Dermis blood vessel endothelial cell (primary cell): ENCODE measurements at places on chromosomes 16 and 17. TPM values are rescaled to one million over a fixed set of nuclear protein-coding genes. Genes with fewer than 3 reads are reported as not detected.

- no peak for DNase-seq
These were observed 423.3 kb upstream of the MAF start for GRCh38 chr16:80023865-80024264.

DNA sequence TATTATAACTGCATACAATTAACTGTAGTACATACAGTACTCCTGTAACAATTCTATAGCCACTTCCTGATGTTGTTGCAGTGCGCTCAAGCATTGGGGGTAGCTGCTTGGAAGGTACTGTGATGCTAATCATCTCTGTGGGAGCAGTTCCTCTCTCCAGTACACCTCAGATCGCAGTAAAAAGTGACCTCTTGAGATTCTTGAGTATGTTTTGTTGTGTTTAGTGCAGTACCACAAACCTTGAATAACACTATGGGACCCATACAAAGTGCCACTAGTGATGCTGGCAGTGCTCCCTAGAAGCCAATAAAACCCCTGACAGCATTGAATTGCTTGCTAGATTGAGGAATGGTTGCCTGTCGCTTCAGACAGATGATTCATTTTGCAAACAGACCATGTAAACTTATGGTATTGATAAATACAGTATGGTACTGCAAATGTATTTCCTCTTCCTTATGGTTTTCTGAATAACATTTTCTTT lies 193.0 kb downstream of the SPECC1 start:
- no peak for DNase-seq

CDRT15 gene
- not detected in 2 replicates for total RNA-seq

GRCh38 chr17:58094118-58094517 lies 10.9 kb downstream of the DYNLL2 start:
- no peak for DNase-seq

GPS2 gene
- 45.2 and 45.6 TPM in 2 replicates for total RNA-seq

GRCh38 chr16:85123891-85124635 lies 11.8 kb upstream of the CIBAR2 start:
- peak; percentile 76 for DNase-seq

GRCh38 chr16:79873825-79874224 lies 273.3 kb upstream of the MAF start:
- no peak for DNase-seq

CHST5 gene
- total RNA-seq, result not detected in 2 replicates

CNTD1 gene
- total RNA-seq, result 0.34 TPM in 1 of 2 replicates, not detected in the other

- no peak for DNase-seq
These were observed 333.6 kb downstream of the BCAS3 start for GRCh38 chr17:61011251-61011650.

DNA sequence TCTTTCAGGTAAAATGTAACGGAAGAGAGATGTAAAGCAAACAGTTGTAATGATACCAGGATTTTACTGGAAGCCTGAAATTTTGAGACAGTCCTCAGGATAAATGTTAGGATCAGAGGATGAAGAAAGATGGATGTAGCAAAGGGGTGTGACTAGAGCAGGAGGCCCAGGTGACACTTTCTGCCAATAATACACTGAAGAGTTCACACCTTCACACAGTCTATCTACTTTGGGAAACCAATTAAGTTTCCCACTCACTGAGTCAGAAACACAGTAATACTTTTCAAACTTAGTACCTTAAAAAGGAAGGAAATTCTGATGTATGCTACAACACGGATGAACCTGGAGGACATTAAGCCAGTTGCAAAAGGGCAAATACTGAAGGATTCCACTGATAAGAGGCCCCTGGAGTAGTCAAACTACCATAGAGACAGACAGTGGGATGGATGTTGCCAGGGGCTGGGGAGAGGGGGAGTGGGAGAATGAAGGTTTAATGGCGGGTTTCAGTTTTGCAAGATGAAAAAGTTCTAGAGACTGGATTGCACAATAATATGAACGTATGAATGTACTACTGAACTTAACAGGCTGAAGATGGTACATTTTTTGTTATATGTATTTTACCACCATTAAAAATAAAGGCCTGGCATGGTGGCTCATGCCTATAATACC lies 62.3 kb downstream of the CYTH1 start:
- DNase-seq, result no peak

CLEC18B gene
- not detected in 2 replicates for total RNA-seq

FOXK2 gene
- 35.1 and 38.2 TPM in 2 replicates for total RNA-seq

PLXDC1 gene
- not detected in 2 replicates for total RNA-seq

IGF2BP1 gene
- 0.51 and 0.85 TPM in 2 replicates for total RNA-seq

- no peak for DNase-seq
These were observed 212.5 kb upstream of the MPHOSPH6 start for GRCh38 chr16:82382521-82382920.

DNA sequence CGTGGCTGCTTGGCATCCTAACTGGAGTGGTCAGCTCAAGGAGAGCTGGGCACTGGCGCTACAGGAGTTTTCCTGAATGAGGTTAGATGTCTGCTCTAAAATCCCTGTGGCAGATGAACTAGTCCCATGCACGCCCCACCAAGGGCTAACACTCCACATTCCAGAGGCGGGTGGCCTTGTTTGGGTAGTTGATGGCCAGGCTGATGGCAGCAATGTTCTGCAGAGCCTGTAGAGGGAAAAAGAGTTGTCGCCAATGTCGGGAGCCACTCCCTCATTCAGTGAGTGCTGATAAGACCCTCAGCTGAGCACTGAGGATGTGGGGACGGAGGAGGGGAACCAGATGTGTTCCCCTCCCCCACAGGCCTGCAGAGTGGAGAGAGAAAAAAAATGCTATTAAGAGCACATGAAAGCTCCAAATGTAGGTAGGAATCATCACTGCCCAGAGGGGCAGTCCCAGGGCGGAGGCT lies 42.5 kb upstream of the ATP2A3 start:
- no peak for DNase-seq
